CD14-positive monocyte (primary cell): ENCODE measurements at places on chromosomes 5 and 9.

DNA sequence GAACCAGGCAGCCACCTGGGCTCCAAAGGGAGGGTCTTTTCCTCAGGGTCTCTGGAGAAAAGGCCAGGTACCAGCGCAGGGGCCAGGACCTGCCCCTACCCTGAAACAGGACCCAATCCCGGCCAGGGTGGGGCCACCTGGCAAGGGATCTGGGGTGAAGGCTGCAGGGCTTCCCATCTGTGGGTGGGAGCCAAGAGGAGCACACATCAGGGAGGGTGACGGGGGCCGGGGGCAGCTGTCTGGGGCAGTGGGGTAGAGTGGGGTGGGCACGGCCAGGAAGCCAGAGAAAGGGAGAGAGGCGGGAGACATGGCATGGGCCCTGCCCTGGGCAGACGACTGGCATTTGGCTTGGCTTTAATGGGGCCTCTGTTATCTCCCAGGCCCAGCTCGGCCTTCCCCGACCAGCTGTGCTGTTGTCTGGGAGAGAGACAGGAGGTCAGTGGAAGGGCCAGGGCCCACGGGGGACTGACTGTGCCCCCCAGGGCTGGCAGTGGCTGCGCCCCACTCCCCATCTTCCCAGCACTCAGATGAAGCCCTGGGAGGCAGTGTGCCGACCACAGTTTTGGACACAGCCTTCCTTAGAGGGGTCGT, 57.2 kb upstream of the RNF130 start:
- no peak overlapping the region for H3K4me3 ChIP-seq
- DNase-seq = no peak
- peaks cover 5% of the 10 kb centered on the region for H3K27me3 ChIP-seq
- H3K27ac ChIP-seq = no peak overlapping the region
- no peaks in the 10 kb centered on the region for H3K36me3 ChIP-seq
- no peaks in the 10 kb centered on the region for H3K4me1 ChIP-seq

DNA sequence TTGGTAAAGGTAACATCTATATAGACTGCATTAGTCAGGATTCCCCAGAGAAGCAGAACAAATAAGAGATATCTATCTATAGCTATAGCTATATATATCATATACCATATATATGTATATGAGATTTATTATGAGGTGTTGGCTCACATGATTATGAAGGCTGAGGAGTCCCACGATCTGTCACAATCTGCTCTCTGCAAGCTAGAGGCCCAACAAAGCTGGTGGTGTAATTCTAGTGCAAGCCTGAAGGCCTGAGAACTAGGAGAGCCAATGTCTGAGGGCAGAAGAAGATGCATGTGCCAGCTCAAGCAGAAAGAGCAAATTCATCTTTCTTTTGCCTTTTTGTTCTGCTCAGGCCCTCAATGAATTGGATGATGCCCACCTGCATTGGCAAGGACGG, 102.2 kb upstream of the PLPPR1 start:
- H3K4me3 ChIP-seq = no peak overlapping the region
- H3K36me3 ChIP-seq = no peaks in the 10 kb centered on the region
- DNase-seq = no peak
- H3K27ac ChIP-seq = no peak overlapping the region
- no peaks in the 10 kb centered on the region for H3K4me1 ChIP-seq

DNA sequence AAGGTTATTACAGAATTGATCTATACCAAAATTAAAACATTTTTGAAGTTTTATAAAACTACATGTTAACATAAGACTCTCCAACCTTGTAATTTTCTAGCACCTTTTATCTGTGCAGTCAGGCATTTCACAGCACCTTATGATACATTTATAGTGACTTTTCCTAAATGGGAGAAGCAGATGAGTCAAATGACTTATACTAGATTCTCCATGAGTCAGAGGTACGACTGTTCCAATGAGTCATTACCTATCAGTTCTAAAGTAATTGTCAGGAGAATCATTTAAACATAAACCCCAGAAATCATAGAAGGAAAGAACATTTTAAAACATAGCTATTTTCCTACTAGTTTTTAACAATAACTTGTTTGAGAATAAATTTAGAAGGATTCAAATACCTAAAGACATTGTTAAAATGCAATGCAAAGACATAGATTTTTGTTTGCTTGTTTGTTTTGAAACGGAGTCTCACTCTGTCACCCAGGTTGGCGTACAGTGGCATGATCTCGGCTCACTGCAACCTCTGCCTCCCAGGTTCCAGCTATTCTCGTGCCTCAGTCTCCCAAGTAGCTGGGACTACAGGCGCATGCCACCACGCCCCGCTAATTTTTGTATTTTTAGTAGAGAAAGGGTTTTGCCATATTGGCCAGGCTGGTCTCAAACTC, 34.7 kb upstream of the DMXL1 start:
- no peak for DNase-seq
- no peak overlapping the region for H3K27ac ChIP-seq
- no peaks in the 10 kb centered on the region for H3K27me3 ChIP-seq
- H3K4me3 ChIP-seq = no peak overlapping the region

GRCh38 chr9:109499631-109500410, 1.7 kb upstream of the PTPN3 start:
- no peak overlapping the region for H3K27ac ChIP-seq
- peaks cover 69% of the 10 kb centered on the region for H3K27me3 ChIP-seq
- H3K36me3 ChIP-seq = no peaks in the 10 kb centered on the region
- H3K4me1 ChIP-seq = no peaks in the 10 kb centered on the region
- DNase-seq = no peak

DNA sequence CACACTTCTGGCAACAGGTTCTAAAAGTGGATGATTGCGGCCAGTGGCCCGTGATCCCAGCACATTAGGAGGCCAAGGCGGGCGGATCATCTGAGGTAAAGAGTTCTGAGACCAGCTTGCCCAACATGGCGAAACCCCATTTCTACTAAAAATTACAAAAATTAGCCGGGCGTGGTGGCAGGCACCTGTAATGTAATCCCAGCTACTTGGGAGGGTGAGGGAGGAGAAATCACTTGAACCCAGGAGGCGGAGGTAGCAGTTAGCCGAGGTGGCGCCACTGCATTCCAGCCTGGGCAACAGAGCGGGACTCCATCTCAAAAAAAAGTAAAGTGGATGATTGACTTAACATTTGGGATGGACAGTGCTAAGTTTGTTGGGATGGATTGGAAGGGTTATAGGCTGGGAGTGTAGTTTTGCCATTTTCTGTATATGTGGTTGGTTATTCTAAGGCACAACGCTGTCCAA, 3.4 kb downstream of the MATR3 start:
- H3K27me3 ChIP-seq = no peaks in the 10 kb centered on the region
- H3K4me3 ChIP-seq = no peak overlapping the region
- no peak overlapping the region for H3K27ac ChIP-seq
- H3K4me1 ChIP-seq = peaks cover 32% of the 10 kb centered on the region
- H3K36me3 ChIP-seq = no peaks in the 10 kb centered on the region

- peak; percentile 68 for DNase-seq
- H3K27ac ChIP-seq = no peak overlapping the region
- H3K27me3 ChIP-seq = no peaks in the 10 kb centered on the region
Measured at GRCh38 chr5:37722236-37723161, 117.3 kb downstream of the GDNF start.

DNA sequence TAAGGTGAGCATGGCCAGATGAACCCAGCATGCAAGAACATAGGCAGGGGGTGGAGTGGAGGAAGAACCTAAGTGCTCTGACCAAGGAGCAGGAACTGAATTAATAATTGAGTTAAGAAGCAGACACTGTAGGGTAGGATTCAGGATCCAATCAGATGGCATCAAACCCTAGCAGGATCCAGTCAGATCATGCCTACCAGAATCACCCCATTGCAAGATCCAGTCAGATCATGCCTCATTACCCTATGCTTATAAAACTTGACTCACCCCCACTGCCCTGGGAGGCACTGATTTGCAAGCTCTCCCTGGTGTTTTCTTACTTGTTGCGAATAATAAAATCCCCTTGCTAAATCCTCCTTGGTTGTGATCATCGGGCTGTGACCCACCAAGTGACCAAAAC, 19.7 kb downstream of the TUSC1 start:
- no peak overlapping the region for H3K27ac ChIP-seq
- H3K36me3 ChIP-seq = no peaks in the 10 kb centered on the region
- H3K4me3 ChIP-seq = no peak overlapping the region
- no peak for DNase-seq
- H3K27me3 ChIP-seq = no peaks in the 10 kb centered on the region
- no peaks in the 10 kb centered on the region for H3K4me1 ChIP-seq

DNA sequence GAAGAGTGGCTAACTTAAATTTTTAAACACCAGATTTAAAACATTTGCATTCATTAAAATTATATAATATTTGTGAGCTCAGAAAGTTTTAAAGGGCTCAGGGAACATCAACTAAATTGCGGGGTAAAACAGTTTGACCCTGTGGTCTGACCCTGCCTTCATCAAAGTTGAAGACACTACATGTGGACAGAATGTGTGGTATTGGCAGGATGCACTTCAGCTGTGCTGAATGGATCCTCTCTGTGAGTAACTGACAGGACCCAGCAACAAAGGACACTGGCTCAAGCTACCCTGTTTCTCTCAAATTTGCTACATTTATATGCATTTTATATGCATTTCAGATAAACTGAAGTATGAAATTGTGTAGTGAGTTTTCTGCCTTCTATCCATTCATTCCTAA, 288.5 kb downstream of the ZNF608 start:
- H3K36me3 ChIP-seq = no peaks in the 10 kb centered on the region
- no peak overlapping the region for H3K4me3 ChIP-seq
- no peak overlapping the region for H3K27ac ChIP-seq
- H3K4me1 ChIP-seq = no peaks in the 10 kb centered on the region
- no peak for DNase-seq
- H3K27me3 ChIP-seq = no peaks in the 10 kb centered on the region

GRCh38 chr5:159021136-159021900, 78.4 kb downstream of the EBF1 start:
- no peak for DNase-seq
- no peaks in the 10 kb centered on the region for H3K27me3 ChIP-seq
- peaks cover 40% of the 10 kb centered on the region for H3K4me1 ChIP-seq
- H3K27ac ChIP-seq = peak overlapping the region; percentile 56
- no peaks in the 10 kb centered on the region for H3K36me3 ChIP-seq
- H3K4me3 ChIP-seq = peak overlapping the region; percentile 17

- H3K4me1 ChIP-seq = no peaks in the 10 kb centered on the region
- no peak for DNase-seq
Measured at GRCh38 chr9:92656537-92656925, 13.4 kb downstream of the IPPK start.
